ENCODE measurements at places on chromosomes 3 and 15.

DNA sequence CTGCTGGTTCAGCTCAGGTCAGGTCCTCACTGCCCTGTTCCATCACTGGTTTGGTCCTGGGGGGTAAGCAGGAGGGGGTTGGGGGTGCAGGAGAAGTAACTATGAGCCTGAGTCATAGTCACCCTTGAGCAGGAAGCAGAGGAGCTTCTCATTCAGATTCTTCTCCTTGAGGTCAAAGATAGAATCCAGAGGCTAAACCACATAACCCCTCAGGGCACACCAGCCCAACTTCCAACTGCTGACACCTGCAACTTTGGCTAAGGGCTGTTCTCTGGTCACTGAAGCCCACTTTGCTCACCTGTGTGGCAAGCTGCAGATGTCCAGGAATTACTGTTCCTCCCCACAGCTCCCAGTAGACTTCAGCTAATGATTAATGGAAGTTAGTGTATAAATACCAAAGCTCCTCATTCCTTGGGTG lies 48.8 kb upstream of the LRRFIP2 start:
- no peak for DNase-seq

DNA sequence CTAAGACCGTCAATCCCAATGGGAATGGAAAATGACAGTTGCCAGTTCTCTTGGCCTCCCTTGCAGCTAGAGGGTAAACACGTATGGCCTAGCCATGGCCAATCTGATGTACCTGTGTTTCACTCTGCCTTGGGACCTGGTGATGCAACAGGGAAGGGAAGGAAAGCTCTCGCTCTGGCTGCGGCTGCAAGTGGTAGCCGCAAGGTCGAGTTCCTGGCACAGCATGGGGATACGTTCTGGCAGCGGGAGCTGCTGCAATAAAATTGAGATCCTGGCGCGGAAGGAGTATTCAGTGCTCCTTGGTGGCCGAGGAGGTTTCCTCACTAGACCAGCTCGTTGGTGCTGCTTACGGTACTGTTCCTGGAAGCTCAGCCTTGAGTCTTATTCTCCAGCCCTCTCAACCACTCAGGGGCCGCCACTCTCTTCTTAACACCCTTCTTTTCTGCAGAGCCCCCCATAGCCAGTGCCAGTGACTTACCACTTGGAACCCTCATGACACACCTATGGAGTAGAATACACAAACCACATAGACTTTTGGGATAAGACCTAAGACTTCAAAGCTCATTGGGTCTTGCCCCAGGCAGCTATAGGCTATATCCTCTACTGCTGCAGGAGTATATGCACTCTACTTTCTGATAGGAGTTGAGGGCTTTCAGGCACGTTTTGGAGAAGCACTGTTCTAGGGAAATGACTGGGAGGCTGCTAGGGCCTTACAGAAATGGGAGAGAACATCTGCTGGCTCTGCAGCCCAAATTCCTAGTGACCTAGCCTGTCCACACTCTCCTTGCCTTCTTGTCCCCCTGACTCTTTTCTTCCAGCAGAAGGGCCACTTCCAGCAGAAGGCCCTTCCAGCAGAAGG lies 2.7 kb downstream of the KY start:
- no peak for DNase-seq

DNA sequence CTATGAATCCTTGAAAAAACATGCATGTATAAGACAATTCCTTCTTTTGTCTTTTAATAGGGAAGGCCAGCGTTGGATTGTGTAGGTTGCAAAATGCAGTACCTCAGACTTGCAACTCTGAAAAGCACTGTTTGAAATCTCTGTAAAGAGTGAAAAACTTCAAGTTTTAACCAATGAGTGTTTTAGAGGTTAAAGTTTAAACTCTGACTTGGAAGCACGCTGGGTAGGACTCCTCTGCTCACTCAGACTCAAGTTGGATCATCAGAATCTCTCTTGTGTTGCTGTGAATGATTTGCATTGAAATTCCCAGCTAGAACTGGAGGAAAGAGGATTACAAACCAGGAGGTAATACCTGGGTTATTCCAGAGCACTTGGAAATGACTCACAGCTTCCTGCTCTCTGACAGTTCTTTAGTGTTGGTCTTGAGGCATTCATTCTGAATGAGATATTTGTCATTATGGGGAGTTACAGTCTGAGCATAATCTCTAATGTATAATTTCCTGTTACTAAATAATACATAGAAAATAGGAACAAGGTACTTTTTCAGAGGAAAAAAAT lies 49.1 kb downstream of the PLS1 start:
- DNase-seq, result no peak

- DNase-seq, result no peak
Observed at GRCh38 chr15:67064607-67065530, 533 bp upstream of the SMAD3 start.

DNA sequence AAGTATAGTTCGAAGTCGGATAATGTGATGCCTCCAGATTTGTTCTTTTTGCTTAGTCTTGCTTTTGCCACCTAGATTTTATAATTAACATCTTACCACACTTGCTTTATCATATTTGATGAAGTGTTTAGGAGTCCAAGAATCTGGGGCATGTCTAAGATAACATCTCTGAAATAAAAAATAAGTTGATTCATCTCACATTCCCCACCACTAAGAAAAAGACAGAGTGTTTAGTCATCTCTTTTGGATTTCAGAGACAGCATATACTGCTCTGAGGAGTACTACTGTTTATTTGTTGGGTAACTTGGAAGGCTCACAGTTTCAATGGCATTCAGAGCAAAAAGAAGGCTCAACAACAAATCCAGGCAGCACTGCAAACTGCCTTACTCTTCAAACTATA lies 324.2 kb upstream of the ATP11B start:
- no peak for DNase-seq

GRCh38 chr3:35383216-35383615 lies 256.1 kb upstream of the ARPP21 start:
- no peak for DNase-seq

DNA sequence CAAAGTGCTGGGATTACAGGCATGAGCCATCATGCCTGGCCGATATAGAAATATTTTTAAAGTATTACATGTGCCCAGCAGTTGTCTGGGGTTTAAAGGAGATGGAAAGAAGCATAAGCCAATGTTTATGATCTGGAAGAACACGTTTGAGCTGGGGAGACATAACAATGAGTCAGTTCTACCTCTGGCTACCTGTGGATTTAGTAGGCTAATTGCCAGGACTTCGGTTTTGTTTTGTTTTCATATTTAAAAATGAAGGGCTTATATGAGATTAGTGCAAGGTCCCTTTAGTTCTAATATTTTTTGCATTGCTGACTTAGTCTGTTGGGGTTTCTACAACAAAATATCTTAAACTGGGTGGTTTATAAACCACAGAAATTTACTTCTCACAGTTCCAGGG lies 22.9 kb upstream of the TNFSF10 start:
- DNase-seq, result no peak

DNA sequence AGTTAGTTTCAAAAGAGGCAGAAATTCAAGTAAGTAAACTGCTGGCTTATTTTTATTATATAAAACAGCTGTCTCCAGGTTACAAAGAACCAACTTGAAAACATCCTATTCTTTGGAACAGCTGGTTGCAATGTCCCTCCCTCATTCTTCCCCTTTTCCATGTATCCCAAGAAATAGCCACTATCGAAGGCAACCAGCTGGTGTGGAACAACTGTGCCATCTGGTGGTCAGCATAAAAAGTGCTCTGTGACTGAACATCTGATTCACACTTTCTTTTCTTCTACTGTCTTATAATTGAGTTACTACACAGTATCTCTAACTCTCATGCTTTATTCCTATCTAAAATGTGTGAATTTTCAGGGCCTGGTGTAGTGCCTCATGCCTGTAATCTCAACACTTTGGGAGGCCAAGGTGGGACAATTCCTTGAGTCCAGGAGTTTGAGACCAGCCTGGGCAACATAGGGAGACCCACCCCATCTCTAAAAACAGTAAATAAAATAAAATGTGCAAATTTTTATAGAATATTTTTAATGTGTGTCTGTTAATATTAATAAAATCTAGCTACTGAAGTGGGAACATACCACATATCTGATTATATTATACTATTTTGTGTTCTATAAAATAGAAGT lies 9.6 kb downstream of the OSBPL11 start:
- peak; percentile 55 for DNase-seq

DNA sequence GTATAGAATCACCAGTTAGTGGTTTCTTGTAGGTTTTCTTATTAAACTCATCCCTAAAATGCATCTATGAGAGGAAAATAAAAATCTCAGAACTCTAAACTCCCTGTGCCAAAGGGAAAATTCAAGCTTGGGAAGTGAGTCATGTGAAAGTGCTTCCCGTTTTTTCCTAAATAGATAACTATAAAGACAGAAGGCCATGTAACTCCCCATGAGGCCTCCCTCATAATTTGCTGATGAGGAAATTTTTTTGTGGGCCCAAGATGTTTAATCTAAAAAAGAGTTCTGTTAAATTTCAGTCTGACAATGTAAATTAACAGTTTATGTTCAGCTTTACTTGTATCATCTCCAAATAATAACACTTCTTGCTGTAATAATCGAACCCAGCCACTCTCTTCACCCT lies 1273.9 kb downstream of the OTOL1 start:
- no peak for DNase-seq

DNA sequence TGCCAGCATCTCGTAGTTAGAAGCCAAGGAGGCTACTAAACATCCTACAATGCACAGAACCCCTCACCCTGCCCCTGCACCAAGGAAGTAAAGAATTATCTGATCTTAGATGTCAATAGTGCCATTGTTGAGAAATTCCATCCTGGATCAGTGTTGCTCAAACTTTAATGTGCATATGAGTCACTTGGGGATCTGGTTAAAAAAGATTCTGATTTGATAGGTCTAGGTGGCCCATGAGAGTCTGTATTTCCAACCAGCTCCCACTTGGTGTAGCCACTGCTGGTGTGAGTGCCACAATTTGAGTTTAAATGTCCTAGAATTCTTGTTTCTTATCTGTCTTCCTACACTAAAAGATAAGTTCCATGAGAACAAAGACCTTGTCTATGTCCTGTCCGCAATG lies 43.7 kb downstream of the TMEM45A start:
- no peak for DNase-seq

- DNase-seq, result no peak
Observed at GRCh38 chr3:186054792-186055352, 54.0 kb downstream of the ETV5 start.

Measured in NCI-H2029 treated with DMSO at 0.1 percent for 48 hours (cell line).